ENCODE measurements at places on chromosomes 5 and 9.

DNA sequence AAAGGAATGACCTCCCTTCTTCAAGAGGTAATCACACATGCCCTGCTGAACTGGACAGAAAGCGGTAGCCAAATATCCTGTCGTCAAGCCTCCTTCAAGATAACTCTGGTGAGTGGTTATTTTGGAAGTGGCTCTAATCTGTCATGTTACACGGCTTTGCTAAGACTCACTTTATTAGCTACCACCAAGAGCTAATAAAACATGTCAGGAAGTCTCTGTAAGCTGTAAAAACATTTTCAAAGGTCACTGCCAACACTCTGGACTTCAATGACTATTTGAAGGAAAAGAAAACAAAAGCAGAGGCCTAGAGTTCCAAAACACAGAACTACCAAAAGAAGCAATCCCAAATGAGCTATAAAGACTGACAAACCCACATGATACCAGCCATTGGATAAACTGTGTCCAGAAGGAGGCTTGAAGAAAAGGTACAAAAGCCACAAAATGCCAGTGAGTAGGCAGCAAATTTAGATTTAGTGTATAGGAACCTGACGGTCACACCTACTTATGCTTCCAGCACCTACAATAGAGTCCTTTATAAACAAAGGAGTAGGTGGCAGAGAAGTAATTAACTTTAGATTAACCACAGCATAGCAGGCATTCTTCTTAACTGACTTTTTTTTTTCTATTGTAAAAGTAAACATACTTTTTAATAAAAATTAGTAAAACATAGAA is 97.3 kb upstream of the EQTN start:
- DNase-seq: peak; percentile 58

DNA sequence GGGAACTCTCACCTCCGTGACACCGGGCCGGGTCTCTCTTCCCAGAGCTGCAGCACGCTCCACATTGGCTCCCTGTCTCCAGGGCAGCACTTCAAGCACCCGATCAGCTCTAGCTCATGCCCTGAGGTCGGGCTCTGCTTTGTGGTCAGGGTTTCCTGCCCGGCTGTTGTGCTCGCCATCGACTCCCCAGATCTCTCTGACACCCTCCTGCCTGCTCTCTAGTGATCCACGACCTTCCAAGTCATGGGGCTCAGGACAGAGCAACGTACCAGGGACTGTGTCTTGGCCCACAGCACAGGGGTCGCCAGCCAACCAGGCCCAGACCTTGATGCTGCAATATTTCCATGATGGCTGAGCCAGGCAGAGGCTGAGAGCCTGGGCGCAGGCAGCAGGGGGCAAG is 45.1 kb downstream of the PRRT1B start:
- DNase-seq: peak; percentile 68

- peak; percentile 17 for DNase-seq
Observed at GRCh38 chr5:169354263-169354662, 53.3 kb upstream of the SLIT3 start.

DNA sequence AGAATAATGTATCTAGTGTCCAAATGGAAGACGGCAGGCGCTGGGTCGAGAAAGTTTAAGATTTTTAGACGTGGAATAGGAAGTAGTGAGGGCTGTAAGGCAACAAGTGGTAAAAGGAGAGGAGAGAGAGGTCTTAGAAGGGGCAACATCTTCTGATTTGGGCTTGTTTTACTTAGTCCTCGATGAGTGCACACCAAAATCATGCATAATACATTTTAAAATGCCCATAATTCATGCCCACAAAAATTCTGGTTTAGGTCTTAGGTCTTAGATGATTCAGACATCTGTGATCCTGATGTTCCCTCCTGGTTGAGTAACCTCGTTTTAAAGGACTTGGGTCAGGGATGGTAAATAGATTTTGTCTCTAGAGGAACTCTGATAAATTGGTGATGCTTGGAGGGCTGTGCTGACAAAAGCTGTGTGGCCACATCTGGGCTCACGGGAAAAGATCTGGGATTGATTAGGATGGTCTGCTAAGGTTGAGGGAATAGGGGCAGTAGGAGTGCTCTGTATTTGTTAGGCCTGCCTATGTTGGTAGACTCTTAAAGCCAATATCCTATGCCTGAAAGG is 476.3 kb downstream of the CCDC171 start:
- peak; percentile 83 for DNase-seq

GRCh38 chr5:172683264-172683644 is 42.2 kb downstream of the NEURL1B start:
- DNase-seq: peak; percentile 30

DNA sequence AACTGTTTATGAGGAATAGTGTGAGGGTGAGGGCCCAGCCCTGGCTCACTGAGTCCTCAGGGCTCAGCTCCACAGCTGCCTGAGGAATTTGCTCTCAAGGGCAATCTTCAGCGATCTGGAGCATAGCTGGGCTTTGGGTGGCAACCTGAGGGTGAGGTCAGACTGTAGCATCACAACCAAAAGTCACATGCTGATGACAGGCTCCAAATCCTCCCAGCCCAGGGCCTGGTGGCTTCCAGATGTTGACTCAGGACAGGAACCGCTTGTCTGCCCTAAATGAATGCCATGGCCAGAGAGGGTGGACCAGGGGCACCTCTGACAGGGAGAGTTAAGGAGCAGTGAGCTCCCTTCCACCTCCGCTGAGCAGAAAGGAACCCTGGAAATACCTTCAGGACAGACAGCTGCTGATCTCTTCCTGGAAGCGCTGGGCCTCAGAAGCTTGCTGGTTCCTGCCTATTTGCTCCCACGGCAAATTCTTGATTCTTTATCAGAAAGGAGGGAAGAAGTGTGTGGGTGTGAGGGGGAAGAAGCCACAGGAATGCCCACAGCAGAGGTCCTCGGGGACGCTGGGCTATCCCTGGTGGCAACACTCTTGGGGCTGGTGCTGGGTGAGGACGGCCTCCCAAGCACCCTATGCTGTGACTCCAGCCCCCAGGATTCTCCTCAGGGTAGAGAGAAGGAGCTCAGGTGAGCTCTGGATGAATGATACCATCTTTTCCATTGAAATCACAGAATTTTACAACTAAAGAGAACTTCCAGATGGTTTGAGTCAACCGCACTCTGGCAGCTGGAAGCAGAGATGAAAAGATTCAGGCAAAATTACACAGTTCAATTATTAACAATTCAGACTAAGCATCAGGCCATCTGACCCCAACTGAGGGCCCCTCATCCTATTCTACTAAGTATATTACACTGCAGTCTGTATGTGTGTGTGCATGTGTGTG is 13.8 kb upstream of the CTSL start:
- DNase-seq: peak; percentile 91

- DNase-seq: no peak
Observed at GRCh38 chr9:2570615-2571479, 50.7 kb upstream of the VLDLR start.

Measured in osteoblast (primary cell).